ENCODE measurements at places on chromosomes 1 and 21.

- no peak for DNase-seq
Measured at GRCh38 chr1:247266053-247266452, 10.2 kb downstream of the VN1R5 start.

- no peak for DNase-seq
Measured at GRCh38 chr21:43757601-43758000, 18.5 kb downstream of the CSTB start.

DNA sequence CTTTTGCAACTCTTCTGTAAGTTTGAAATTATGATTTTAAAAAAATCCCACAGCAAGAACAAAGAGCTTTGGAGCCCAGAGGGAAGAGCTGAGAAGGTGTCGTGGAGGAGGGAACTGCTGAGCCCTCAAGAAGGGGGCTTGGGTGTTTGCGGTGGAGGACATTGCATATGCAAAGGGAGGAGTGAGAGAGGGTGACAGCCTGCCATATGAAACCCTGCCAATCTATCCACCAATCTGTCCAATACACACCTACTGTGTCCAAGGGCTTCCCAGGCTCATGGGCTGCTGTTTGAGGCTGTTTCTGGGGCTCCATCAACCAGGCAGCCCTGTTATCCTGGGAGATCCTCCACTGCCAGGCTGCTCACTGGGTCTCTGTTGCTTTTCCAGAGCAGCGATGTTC lies 15.2 kb downstream of the WNT4 start:
- DNase-seq, result no peak

DNA sequence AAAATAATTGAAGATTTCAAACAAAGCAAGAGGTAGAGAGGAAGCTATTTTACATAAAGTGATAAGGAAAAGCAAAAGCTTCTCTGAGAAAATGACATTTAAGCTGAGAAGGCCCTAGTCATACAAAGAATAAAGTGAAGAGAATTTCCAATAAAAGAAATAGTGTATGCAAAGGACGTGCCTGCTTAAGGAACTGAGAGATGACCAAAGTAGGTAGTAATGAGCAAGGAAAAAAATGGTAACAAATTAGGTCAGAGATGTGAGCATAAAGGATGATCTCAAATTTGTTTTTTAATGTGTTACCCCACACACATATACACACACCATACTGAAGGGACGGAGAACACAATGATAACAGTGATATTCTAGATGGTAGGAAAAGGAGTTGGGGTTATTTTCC lies 46.4 kb downstream of the NRIP1 start:
- no peak for DNase-seq

GRCh38 chr1:221823561-221823960 lies 81.7 kb upstream of the DUSP10 start:
- DNase-seq, result no peak
